Sigmoid colon (tissue), 7 donors: ENCODE measurements at places on chromosomes 6 and 20. TPM values are rescaled to one million over a fixed set of nuclear protein-coding genes. Genes with fewer than 3 reads are reported as not detected.

RAB22A gene
- total RNA-seq, result 21.3 TPM

ADGRF1 gene
- not detected for total RNA-seq

HLA-DPB1 gene
- 39.2 TPM for total RNA-seq

MTFR2 gene
- 0.36 TPM for total RNA-seq

DNA sequence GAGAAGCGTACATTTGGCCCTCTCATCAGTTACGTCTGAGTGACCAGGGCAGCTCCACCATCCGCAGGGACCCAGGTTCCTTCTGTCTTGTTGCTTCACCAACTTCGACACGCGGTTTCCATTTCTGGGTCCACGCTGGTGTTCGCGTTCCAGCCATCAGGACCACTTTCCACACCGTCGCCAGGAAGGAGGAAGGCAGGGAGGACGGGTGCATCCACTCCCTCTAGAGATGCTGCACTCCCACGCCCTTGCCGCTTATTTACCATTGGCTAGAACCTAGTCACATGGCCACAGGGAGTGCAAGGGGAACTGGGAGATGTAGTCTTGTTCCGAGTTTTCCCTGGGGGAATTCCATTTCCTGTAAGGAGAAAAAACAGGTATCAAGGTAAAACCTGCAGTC lies 33.2 kb upstream of the SNX9 start:
- no peaks in the 10 kb centered on the region for H3K4me1 ChIP-seq
- H3K36me3 ChIP-seq, result no peaks in the 10 kb centered on the region
- H3K27me3 ChIP-seq, result no peaks in the 10 kb centered on the region
- H3K4me3 ChIP-seq, result no peak overlapping the region
- H3K27ac ChIP-seq, result no peak overlapping the region

DNA sequence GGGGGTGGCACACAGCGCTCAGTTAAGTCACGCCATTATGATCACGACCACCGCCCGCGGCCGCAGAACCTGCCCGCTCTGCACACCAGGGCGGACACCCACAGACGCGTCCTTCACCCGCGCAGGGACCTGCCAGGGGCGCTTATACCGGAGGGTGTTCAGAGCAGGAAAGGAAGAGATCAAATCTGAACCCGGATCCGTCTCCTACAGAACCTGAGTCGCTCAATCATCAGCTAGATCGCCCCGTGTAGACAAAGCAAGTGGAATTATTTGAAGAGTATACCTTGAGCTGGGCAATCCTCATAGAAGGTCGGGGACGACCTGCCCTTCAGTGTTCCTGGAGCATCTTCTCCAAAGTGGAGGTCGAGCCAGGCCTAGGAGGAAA lies 14.4 kb upstream of the ZNF217 start:
- DNase-seq, result no peak
- H3K36me3 ChIP-seq, result no peaks in the 10 kb centered on the region
- H3K27me3 ChIP-seq, result no peaks in the 10 kb centered on the region
- H3K27ac ChIP-seq, result no peak overlapping the region
- no peaks in the 10 kb centered on the region for H3K4me1 ChIP-seq
- no peak overlapping the region for H3K4me3 ChIP-seq

GRCh38 chr6:1766654-1767053 lies 156.9 kb downstream of the FOXC1 start:
- no peak for DNase-seq
- H3K27me3 ChIP-seq, result no peaks in the 10 kb centered on the region
- no peaks in the 10 kb centered on the region for H3K36me3 ChIP-seq
- peaks cover 5% of the 10 kb centered on the region for H3K4me1 ChIP-seq
- H3K4me3 ChIP-seq, result no peak overlapping the region
- no peak overlapping the region for H3K27ac ChIP-seq

DNA sequence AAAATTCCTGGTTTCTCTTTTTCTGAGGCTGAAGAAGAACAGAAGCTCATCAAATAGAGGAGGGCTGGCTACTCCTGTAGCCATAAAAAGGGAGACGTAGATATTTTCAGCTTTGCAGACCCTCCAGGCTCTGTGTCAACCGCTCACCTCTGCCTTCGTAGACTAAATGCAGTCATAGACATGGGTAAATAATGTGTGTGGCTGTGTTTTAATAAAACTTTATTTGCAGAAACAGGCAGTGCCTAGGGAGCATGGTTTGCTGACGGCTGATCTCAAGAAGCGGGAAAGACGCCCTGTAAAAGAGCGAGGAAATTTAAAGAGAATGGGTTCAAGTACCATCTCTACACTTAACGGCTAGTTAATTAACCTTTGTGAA lies 171.8 kb downstream of the BCAS1 start:
- H3K4me1 ChIP-seq, result no peaks in the 10 kb centered on the region
- no peaks in the 10 kb centered on the region for H3K36me3 ChIP-seq

DNA sequence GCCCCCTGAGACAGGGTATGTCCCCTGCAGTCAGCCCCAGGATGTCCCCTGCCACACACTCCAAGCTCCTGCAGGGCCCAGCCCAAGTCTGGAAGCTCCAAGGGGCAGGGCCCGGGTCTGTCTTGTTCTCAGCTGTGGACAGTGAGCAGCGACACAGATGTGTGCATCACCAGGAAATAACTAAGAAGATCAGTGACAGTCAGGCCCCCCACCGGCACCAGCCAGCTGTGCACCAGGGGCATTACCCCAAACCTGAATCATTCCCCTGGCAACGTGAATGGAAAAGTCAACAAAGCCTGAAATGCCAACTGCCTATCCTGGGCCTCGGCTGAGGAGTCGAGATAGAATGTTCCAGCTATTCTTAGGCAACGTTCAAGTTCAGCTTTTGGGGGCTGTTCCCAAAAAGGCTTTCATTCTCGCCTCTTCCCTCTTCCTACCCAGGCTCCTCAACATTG lies 105.0 kb downstream of the PREX1 start:
- DNase-seq, result peak; percentile 63
- peaks cover 18% of the 10 kb centered on the region for H3K4me1 ChIP-seq
- no peaks in the 10 kb centered on the region for H3K36me3 ChIP-seq
